ENCODE measurements at places on chromosomes 5 and 9.

- DNase-seq = no peak
These were observed 117.6 kb upstream of the HMHB1 start for GRCh38 chr5:143694357-143694756.

- DNase-seq = no peak
These were observed 10.7 kb downstream of the OGN start for GRCh38 chr9:92393686-92394085.

- DNase-seq = no peak
These were observed 666.8 kb downstream of the ACTL7B start for GRCh38 chr9:108188976-108189375.

DNA sequence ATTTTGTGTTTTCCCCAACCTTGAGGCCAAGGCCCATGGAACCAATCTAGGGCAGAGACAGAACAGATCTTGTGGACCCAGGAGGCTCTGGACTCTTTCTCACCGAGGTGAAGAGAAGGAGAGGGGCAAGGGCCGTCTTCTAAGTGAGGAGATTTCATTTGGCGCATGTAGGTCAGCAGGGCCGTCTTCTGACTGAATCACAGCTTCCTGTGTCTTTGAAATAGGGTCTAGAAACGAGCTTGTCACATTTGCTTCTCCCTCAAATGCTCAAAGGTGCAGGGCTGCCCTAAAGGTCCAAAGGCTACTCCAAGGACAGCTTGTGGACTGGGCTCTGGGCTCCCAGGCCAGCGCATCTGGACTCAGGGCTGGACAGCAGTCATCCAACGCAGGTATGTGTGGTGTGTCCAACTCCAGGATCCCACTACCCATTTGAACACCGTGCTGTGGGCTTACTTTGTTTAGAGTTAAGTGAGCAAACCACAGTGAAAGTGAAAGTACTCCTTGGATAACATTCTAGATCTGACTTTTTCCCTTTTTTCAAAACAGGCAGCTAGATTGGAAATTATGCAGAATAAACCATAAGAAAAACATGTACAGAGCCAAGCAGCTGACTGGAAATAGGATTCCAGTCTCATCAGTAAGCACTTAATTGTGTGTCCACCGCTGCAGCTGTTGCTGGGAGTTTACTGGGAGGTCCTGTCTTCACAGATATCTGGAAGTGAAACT lies 357.0 kb downstream of the GADD45G start:
- no peak for DNase-seq

- no peak for DNase-seq
These were observed 55.0 kb downstream of the WWC1 start for GRCh38 chr5:168346417-168346816.

DNA sequence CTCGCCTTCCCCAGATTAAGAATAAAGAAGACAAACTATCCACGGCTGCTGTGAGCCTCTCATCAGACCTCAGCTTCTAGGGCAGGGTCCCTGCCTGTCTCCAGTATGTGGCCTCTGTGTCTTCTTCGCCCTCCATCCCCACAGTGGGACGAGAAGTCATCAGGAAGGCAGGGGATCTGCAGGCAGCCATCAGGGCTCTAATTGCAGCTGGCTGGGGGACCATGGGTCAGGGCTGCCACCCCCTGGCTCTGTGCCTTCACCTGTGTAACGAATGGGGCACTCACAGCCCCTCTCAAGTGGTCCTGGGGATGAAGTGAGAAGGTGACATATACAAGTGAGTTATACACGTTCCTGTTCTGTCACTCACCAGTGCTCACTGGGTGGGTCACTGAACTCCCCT lies 139.8 kb downstream of the KCNIP1 start:
- DNase-seq = no peak

DNA sequence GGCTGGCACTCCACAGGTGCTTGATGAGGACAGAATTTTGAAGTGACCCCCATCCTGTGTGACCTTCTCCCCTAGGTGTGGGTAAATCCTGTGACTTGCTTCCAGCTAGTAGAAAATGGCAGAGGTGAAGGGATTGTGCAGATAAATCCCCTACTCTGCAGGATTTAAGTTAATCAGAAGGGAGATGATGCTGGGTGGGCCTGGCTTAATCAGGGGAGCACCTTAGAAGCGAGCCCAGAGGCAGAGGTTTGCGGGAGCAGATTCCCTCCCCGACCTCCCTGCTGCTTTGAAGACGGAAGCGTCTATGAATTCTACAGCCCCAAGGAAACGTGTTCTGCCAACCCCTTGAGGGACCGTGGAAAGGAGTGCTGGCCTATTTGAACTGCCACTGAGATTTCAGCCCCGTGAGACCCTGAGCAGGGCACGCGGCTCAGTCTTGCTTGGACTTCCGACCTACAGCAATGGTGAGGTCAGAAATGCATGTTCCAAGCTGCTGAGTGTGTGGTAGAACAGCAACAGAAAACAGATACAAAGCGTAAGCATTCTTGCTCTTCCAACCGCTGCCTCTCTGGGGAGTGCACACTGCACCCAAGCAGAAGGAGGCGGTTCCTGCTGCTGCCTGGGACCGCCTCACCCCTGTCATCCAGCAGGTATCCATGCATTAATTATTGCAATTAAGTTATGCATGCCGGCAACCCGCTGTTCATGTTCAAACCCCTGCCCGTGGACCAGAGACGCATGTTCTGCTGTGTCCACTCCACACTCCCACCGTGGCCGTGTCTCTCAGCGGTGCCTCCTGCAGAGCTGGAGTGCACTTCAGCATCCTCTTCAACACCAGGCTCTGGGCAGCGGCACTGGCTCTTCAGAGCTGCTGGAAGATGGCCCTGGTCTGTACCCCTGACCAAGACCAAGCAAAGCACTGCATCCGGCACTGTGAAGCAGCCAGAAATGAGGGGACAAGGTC lies 54.6 kb upstream of the RXRA start:
- no peak for DNase-seq

DNA sequence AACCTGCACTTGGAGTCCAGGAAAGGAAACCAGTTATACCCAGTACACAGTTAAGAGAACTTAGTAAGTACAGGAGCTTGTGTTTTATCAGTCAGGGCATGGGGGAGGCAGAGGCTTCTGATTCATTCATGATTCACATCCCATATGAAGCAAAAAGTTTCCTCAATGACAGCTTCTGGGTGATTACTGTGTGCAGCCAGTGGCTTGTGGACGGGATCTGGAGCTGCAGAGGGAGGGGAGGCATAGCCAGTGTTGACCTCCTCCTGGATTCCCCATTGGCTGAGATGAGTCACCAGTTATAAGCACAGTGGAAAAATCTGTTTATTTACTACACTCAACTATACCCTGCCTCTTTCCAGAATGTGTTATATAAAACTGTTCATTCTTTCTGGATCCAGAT lies 17.7 kb downstream of the IL31RA start:
- DNase-seq = peak; percentile 92

- no peak for DNase-seq
These were observed 110.4 kb downstream of the LIFR start for GRCh38 chr5:38446029-38446522.

DNA sequence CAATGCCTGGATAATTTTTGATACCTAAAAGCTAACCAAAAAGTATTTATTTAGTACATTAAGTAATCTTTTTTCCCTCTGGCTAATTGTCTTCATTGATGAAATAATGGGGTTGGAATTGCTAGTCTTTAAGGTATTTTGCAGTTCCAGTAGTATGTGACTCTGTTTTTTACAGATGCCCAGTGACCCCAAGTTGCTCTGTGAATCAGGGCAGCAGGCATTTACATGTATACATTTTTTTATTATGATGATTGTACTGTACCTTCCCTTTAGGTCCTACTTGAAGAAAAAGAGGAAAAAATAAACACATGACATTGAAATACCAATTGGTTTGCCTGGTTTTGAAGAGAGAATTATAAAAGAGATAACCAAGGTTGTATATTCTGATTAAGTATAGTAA lies 385.5 kb downstream of the ADGRV1 start:
- DNase-seq = no peak

DNA sequence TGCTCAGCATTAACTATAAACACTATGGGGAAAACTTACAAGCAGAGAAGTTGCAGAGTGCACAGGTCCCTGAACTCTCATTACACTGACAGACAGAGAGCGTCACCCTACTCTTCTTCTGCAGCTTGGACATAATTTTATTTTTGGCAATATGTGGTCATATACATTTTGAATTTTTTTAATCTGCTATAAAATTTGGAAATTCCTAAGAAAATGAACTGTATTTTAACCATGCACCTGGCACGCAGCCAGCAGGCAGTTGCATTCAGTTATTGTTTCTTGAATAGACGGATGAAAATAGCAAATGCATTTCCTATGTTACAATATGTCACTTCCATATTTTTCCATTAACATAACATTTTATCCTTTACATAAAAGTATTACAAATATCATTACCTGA lies 100.2 kb downstream of the SLC25A46 start:
- DNase-seq = no peak

GRCh38 chr9:135076876-135077430 lies 10.5 kb upstream of the OLFM1 start:
- no peak for DNase-seq

- no peak for DNase-seq
These were observed 138.9 kb downstream of the GADD45G start for GRCh38 chr9:89743573-89744254.

- DNase-seq = peak; percentile 77
These were observed 73.8 kb downstream of the SNCAIP start for GRCh38 chr5:122385808-122386207.

DNA sequence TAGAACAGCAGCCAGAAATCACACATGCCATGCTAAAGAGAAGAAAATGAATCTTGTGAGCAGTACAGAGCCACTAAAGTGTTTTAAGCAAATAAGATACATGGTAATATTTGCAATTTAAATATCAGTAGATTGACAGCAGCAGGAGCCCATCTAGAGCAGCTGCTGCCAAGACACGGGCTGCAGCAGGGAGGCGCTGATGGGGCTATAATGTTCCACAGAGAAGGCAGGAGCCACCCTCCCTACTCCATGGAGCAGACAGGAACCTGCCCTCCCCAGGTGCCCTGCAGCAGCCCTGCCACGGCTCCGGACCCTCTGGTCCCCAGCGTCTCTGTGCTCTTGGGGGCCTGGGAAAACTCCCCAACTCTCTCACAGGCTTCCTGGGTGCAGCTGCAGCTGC lies 224.1 kb upstream of the ISL1 start:
- DNase-seq = no peak

DNA sequence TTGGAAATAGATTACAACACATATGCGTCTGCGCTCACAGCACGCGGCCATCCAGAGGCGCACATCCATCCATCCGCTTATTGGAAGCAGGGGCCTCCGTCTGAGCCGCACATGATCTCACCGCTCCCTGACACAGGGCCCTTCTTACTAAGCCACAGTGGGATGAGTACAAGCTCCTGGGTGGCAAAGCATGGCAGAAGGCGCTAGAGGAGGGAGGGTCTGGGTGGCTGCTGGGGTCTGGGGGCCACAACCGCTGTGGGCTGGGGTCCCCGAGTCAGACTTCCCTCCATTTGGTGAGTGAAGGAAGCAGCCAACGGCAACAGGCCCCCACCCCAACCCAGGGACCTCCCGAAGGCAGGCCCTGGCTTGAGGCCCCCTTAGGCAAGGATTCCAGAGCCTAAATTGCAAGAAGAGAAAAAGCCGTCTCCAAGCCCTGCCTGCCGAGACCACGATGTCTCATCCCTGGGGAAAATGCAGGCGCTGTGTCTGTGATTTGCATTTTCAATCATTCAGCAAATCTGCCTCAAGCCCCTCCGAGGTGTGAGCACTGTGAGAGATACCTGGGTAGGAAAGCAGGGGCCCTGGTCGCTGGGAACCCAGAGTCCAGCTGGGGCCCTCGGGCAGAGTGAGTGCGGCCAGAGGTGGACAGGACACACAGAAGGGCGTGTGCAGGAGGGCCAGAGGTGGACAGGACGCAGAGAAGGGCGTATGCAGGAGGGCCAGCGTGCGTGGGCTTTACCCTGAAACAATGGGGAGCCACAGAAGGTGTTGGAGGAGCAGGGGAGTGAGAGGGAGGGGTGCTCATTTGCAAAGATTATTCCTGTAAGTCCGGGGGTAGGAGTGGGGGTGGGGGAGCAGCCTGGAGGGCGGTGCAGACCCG lies 135.7 kb downstream of the OLFM1 start:
- DNase-seq = no peak

DNA sequence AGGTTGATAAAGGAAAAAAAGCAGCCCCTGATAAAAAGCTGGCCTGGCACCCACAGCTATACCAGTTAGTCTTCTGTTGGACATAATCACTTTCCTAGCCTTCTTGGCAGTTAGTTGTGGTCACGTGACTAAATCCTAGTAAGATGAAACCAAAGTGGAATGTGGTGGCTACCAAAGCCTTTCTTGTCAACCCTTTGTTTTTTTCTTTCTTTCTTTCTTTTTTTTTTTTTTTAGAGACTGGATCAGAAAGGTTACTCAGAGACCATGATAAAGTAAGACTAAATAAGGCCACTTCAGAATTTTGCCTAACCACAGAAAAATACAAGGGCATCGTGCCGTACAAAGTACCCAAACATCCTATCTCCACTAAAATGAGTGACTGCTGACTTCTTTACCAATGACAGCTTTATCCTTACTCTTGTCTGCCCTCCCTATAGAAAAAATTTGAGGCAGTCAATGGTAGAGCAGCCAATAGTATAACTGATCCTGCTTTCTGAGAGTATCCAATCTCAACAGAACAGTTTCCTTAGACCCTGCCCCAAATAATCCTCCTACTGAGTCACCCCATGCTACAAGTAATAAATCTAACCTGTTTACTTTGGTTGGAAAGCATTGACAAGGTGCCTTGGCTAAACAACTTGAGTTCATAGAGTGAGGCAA lies 14.2 kb upstream of the KIF27 start:
- DNase-seq = peak; percentile 64

DNA sequence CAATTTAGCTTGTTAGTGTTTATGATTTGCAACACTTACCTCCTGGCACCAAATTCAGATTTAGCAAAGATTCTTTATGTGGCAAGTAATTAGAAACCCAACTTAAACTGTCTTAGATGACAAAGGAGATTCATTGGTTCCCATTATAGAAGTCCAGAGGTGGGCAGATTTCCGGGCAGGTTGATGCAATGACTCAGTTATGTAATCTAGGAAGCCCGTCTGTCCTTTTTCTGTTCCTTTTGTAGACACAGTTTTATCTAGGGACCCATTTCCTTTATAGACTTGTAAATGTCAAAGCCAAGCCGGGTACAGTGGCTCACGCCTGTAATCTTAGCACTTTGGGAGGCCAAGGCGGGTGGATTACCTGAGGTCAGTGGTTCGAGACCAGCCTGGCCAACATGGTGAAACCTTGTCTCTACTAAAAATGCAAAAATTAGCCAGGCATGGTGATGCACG lies 20.3 kb upstream of the ANKRD33B start:
- no peak for DNase-seq
